ENCODE measurements at places on chromosomes 4 and X.

GRCh38 chrX:131727778-131728177 is 183.9 kb downstream of the OR13H1 start:
- DNase-seq, result no peak

GRCh38 chr4:11743236-11743635 is 314.5 kb upstream of the HS3ST1 start:
- DNase-seq, result no peak

DNA sequence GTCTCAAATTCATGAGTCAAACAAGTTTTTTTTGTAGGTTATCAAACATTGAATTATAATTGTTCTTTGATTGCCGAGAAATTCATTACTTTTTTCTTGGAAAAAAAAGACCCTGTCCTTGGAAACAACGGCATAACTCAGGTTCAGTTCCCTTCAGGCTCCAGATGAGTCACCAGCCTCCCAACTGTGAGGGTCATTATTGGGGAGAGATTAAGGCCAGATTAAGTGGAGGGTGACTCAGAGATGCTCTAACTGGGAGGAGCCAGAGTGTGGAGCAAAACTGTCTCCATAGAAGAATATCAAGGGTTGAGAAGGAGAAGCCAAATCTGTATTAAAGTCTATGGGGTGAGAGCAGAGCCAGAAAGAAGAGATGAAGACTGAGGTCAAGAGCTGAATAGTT is 9.6 kb downstream of the ADGRG4 start:
- no peak for DNase-seq

DNA sequence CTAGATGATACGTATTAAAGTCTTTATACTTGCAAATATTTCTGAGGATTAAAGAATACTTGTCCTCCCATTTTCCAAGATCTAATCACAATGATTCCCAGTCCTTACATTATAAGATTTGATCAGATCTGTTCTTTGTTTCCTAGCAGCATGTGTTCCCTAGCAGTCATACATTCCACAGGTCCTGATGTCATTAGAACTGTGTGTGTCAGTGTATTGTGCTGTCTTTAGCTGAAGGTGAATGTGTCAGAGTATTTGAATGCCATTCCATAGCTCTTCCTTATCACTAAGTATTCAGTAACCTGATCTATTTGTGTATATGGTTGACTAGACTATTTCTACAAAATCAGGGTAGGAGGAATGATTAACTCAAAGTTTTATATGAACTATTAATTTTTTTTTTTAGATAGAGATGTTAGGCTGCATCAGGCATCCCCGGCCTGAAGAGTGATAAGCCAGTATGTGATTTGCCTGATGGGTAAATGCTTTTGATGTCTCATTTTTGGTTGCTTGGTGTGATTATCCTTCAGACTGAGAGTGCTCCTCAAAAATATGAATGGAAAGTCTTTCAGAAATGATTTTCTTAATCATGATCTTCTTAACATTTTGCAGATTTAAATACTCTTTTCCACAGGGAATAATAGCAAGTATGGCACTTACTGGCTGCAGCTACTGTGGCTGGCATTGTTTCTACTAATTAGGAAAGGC is 4.4 kb downstream of the ADGRL3 start:
- DNase-seq, result no peak

DNA sequence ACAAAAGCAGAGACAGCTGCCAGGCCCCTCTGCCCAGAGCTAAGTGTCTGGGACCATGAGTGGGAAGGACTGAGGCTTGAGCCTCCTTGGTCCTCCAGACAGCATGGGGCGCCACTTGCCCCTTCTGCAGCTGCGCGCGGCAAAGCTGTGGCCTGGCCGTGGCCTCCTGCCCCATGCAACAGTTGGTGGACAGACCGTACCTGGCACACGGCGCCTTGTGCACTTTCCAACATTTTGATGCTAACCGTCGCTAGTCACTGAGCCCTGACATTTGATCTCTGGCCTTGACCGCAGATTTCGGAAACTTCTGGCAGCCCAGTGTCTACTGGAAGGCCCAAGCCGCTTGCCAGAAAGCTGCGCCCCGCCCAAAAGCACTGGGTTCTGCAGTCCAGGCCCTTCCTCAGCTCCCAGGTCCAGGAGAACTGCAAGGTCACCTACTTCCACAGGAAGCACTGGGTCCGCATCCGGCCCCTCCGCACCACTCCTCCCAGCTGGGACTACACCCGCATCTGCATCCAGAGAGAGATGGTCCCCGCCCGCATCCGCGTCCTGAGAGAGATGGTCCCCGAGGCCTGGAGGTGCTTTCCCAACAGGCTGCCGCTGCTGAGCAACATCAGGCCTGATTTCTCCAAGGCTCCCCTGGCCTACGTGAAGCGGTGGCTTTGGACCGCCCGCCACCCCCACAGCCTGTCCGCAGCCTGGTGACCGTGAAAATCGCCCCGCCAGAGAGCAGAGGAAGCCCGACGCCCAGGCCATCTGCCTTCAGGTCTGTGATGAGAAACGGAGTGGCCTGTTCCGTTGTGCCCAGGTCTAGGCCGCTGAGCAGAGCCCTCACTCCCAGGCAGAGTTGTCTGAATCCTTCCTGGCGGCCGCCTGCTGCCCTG is 35.3 kb upstream of the CA5B start:
- DNase-seq, result no peak
